ENCODE measurements at places on chromosomes 2 and 18.

DNA sequence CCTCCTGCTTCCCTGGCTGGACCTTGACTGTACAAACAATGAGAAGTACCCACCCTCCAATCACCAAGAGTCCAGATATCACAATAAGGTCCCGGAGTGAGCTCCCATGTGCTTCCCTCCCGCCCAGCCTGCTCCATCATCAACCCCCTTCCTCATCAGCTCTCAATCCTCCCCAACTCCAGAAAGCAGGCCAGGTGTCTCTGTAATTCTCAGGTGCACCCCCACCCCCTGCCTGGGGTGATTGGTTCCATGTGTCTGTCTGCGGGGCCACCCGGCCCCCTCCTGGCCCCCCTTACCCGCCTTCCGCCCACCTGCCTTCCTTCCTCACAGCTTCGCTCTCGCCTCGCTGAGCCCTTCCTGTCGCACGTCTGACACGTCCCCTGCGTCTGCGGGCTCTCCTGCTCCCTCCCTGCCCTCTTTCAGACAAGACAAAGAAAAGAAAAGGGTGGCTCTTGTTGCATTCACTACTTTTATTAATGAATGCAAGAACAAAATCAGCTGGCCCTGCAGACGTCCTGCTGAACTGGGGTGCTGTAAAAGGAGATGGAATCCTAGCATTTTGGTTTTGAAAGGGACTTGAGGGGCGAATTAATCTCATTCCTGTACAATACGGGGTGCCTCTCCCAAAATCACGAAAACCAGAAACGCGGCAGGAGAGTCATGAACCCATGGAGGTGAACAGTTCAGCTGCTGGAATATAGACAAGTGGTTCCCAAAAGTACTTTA lies 26.5 kb upstream of the IGFBP2 start:
- no peak for DNase-seq

- DNase-seq = no peak
These were observed 80.7 kb upstream of the MEX3C start for GRCh38 chr18:51278045-51278649.

DNA sequence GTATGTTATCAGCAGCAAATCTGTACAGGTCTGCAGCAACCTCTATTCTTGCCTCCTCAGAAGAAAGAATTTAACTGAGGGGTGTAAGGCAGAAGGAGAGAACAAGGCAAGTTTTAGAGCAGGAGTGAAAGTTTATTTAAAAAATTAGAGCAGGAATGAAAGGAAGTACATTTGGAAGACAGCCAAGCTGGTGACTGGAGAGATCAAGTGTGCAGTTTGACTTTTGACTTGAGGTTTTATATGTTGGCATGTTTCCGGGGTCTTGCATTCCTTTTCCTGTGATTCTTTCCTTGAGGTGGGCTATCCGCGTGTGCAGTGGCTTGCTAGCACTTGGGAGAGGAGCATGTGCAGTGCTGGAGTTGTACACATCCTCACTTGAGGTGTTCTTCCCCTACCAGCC lies 16.5 kb upstream of the CERS6 start:
- no peak for DNase-seq

DNA sequence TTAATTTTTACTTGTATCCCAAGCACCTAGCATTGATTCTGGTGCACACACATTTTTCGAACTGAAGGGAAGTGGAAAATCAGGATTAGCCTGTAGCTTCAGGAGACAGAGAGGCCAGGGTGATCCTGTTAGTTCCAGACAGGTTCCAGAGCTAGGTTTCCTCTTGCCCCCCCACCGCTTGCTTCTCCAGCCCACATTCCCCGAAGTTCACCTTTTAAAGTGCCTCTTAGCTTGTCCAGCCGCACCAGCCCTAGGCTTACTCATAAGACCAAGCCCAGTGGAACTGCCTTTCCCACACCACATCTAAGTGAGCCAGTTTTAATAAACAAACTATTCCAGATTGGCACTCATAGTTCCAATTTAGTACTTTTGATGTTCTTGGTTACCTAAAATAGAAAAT lies 898.6 kb upstream of the KLHL29 start:
- DNase-seq = no peak

DNA sequence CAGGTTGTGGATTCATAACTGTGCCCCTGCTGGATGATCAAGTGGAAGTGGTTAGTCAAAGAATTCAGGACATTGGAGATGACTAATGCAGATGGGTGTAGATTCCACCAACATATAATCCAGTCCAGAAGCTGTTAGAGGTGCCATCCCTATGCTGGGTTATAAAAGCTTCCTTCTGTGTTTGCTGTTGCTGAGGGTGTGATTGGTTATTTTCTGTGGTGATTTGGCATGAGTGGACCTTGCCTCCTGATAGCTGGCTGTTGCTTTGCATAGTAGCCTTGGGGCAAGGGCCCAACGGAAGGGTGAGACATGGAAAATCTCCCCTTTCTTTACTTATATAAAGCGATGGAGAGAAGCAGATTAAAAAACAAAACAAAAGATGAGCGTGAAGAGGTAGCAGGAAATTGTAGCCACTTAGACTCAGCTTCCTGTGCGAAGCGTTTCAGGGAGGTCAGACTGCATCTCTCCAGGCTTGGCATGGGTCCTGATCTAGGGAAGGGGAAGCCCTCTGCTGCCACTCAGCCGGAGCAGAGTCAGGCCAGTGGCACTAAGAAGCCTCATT lies 190.4 kb downstream of the FMNL2 start:
- no peak for DNase-seq

- no peak for DNase-seq
These were observed 182.4 kb downstream of the GFPT1 start for GRCh38 chr2:69204654-69205053.

- no peak for DNase-seq
These were observed 2.5 kb downstream of the HSPE1 start for GRCh38 chr2:197502685-197503084.

- no peak for DNase-seq
These were observed 41.0 kb upstream of the DOCK10 start for GRCh38 chr2:225083276-225083675.

- no peak for DNase-seq
These were observed 91.1 kb upstream of the ANKRD30BL start for GRCh38 chr2:132252894-132253264.

GRCh38 chr2:55771612-55772011 lies 78.0 kb upstream of the PNPT1 start:
- DNase-seq = no peak

DNA sequence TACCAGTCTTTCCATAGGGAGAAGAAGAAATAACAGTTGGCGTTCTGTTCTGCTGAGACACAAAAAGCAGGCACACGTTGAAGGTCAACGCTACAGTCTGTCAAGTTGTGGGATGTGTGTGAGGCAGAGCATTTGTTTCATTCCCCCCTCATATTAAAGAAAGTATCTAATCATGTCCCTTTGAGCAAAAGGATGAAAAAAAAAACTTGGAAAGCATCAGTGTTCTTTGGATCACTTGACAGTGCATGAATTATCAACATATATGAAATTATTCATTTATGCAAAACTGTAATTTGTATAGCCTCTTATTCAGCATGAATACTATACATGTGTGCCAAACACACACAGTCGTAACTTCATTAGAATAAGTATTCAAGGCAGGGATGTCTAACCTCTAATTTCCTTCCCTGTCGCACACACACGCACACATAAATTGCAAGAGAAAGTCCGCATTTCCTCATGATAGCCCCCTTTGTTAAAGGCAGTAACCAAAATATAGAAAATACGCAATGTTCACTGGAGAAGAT lies 228.6 kb downstream of the RND3 start:
- DNase-seq = no peak

DNA sequence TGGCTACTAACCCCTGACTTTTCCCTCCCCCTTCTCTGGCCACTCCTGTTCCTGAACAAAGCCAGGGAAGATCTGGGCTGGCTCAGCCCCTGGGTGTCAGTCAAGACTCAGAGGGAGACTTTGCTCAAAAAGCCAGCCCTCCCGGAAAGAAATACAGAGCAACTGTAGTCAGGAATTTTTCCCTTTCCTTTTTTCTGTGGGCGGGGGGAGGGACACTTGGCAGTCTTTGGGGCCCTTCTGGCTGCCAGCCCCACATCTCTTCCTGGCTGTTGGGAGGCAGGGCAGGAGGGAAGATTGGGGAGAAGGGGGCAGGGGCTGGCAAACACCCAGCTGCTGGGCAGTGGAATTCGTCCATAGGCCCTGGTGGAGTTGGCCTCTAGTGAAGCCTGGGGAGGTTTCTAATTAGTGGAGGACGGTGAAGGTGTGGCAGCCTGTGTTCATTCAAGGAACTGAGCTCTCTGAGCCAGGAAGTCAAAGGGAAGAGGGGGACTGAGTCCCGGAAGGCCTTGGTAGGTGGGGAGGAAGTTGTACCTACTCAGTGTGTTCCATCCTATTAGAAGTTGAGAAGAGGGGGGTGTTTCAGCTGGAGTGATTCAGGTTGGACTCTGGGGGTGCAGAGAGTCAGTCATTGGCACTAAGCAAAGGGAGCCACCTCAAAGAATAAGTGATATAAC lies 10.9 kb downstream of the IGFBP2 start:
- no peak for DNase-seq

GRCh38 chr2:102357937-102358336 lies 2.3 kb downstream of the IL18R1 start:
- DNase-seq = no peak

DNA sequence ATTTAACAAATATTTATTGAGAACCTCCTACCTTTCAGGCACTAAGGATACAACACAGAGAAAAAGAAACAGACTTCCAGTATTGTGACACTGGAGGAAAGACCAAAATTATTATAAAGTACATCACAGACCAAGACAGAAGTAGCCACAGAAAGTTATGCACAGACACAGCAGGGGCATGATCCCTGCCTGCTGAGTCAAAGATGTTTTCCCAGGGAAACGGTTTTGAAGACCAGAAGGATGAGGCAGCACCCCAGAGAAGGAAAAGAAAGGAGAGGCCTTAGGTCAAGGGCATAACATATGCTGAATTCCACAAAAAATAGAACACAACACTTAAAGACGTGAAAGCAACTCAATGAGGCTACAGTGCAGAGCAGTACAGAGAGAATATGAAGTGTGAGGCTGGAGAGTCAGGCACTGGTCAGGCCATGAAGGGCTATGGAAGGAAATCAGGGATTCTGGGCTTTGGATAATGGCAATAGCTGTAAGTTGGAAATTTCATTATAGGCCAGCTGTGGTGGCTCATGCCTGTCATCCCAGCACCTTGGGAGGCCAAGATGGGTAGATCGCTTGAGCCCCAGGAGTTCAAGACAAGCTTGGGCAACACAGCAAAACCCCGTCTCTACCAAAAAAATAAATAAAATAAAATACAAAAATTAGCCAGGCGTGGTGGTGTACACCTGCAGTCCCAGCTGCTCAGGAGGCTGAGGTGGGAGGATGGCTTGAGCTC lies 8.2 kb downstream of the ADAM17 start:
- no peak for DNase-seq

DNA sequence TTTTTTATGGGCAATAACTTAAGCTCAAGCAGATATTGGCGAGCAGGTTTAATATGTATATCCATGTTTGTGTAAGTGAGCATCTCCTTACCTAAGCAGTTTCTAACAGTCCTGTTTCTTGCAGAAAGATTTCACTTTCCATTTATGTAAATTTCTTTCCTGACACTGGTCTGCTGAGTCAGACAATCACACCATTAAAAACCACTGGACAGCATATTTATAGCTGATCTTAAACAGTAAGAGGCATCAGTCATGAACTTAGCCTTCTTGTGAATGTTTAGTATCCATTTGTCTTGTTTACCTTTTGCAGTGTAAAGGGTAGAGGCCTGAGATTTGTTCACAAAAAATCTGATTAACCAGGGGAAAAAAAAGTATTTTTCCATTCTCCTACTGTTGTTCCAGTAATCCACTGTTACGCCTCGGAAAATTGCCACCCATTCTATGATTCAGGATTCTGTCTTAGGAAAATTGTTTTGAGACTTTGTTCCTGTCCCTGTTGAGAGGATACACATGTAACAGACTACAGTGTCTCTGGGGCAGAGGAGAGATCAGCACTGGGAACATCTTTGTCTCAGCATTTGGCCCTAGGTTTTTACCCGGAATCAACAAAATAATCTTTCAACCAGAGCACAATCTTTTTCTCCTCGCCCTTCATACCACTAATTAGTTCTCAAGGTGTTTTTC lies 521.0 kb upstream of the NRP2 start:
- DNase-seq = no peak

- no peak for DNase-seq
These were observed 9.6 kb upstream of the ALS2 start for GRCh38 chr2:201790291-201790690.

DNA sequence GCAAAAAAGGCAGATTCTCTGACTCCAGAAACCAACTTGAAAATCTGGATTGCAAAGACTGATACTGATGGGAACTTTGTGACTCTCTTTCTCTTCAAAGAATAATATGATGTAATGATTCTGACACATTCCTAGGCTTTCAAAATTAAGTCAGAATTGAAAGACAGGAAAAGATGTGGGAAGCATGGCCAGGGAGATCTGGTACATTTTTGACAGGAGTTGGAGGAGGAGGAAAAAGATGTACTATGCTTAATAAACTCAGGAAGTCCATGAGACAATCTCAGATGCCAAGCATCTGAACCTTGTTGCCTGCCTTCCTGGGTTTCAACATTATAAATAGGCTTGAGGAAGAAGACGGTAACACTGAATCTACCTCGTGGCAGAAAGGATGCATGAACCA lies 34.2 kb downstream of the KLF7 start:
- no peak for DNase-seq

DNA sequence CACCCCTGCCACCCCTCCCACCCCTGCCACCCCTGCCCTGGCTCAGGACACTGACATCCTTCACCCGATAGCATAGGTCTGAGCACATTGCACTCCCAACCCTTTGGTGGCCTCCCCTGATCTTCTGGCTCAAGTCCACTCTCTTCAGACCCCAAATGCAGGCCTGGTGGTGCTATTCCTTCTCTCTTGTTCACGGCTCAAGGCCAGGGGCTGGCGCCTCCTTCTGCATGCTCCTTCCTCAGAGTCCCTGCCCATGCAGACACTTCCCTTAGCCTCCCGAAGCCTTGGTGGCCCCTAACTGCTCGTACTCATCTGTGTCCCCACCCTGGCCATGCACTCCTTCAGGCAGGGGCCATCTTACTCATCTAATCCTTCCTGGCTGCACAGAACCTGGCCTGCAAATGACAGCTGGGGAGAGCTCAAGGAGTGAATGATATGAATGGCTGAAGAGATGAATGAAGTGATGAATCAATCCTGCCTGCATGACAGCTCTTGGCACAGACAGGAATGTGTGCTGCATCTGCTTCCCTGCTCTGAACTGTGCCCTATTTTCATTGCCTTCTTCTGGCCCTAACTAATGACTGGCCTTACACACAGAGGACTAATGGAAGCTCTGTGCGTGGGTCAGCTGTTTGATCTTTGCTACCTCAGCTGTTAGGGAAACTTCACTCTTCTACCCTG lies 290.8 kb downstream of the DYSF start:
- DNase-seq = no peak

DNA sequence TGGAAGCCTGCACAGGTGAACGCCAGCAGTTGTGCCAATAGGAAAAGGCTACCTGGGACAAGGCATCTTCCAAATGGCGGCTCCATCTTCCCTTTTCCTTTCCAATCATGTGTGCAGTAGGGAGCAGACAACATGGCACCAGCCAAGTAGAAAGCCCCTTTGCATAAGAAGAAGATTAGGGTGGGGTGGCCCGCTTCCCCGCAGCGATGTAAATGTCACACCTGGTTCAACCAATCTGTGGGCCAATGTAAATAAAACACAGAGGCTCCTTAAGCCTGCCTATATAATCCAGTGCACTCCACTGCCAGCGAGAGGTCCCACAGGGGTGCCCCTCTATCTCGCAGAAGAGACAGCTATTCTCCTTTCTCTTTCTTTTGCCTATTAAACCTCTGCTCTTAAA lies 468.4 kb upstream of the CRIM1 start:
- no peak for DNase-seq
